ENCODE measurements at places on chromosomes 3 and 15.

DNA sequence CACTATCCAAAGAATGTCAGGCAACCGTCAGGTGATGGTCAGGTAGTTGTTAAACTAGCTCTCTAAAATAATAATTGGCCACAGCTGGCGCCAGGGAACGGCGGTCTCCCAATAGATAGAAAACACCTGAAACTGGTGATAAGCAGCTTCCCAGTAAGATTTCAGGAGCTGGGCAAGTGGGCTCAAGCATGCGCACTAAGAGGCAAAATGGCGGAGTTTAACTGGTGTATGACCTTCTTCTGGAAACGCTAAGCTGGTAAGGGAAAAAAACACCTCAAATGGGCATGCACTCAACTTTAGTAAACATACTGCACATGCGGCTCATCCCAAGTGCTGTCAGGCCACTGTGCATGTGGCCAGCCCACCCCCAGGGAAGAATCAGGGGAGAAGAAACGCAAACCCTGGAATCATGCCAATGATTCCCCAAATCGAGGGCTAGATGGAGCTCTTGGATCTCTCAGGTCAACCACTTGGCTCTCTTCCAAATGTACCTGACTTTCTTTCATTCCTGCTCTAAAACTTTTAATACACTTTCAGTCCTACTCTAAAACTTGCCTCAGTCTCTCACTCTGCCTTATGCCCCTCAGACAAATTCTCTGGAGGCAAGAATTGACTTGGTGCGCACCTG lies 195.0 kb downstream of the ZNF621 start:
- no peak for DNase-seq

- DNase-seq, result no peak
These were observed 635 bp downstream of the CD276 start for GRCh38 chr15:73684581-73685455.

DNA sequence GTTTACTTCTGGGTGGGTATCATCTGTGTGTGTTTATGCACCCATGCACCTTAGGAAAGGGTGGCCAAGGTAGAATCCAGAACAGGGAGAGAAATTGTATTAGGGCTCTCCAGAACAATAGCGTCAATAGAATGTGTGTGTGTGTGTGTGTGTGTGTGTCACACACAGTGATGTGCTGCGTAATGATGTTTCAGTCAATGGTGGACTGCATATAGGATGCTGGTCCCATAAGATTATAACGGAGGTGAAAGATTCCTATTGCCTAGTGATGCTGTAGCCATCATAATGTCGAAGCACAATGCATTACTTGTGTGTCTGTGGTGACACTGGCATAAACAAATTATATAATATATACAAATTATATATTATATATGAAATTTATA lies 69.3 kb upstream of the PRR23C start:
- no peak for DNase-seq

DNA sequence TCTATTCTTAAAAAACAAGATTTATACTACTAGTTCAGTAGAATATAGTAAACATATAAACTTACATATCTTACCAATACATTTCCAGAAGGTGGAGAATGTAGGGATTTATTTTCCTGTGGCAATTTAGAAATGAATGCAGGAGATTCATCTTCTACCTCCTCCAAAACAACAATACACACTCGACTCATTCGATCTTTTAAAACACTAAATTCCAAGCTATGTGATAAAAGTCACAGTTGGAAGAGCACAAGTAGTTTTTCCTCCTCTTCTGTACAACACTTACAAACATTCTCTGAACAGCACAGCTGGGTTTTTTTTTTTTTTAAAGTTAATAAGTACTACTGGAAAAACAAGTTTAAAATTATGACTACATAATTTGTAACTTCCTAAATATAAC lies 1.4 kb downstream of the ANKRD28 start:
- DNase-seq, result no peak

DNA sequence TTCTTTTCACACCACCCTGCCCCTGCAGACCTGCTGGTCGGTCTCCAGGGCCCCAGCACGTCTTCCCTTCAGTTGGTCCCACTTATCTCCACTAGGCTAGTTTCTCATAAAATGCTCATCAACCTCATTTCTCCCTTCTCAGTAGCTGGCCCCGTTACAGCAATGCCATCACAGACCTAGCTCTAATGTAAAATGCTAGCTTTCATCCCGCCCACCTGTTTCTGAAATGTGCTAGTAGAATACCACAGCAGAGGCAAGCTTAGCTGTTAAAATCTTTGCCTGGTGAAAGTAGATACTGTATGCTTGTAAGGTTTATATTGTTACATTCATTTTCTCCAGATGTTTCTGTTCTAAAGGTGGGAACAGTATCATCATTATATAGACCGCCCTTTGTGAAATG lies 13.1 kb downstream of the MKRN2OS start:
- no peak for DNase-seq

GRCh38 chr15:75023872-75024636 lies 664 bp downstream of the PPCDC start:
- DNase-seq, result no peak

DNA sequence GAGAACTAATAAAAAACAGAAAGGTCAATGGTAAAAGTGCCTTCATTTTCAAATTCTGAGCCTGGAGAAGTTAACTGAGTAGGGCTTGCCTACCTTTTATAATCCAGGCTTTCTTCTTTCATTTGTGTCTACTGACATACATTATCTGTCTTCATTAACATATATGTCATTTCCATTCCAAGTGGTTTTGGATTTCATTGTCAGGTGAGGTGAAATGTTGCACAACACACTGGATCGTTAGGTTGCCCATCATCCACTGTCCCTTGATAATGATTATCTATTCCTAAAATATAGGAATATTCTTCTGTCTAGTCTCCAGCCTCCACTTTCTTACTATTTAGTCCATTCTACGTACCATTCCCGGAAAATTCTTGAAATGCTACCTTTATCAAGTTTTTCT lies 55.0 kb upstream of the CP start:
- DNase-seq, result no peak

- DNase-seq, result no peak
These were observed 78.8 kb downstream of the NUP210 start for GRCh38 chr3:13341229-13341905.

DNA sequence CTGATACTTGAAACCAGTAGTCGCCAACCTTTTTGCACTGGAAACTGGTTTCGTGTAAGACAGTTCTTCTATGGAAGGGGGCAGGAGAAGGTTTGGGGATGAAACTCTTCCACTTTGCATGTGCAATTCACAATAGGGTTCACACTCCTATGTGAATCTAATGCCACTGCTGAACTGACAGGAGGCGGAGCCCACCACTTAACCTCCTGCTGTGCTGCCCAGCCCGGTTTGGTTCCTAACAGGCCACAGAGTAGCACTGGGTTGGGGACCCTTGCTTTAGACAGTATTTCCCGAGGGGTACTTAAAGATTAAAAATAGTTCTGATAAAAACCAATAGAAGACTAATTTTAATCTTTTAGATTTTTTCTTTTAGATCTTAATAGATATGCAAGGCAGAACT lies 11.1 kb downstream of the TFG start:
- no peak for DNase-seq

DNA sequence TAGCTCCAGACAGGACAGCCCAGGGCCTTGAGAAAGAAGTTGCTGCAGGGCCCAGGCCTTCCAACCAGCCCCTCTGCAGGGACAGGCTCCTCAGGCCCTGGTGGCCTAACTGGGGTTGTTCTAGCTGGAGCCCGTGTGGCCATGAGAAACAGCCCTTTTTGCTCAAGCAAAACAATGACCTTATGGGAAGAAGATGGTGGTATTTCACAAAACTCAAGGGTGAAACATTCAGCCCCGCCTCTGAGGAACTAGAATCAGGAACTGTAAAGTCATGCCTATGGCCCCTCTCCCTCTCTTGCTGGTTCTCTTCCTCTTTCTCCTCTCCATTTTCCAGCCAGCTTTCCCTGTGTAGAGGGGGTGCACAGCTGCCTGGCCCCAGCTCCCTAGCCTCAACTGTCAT lies 273.3 kb downstream of the RPLP1 start:
- DNase-seq, result no peak

DNA sequence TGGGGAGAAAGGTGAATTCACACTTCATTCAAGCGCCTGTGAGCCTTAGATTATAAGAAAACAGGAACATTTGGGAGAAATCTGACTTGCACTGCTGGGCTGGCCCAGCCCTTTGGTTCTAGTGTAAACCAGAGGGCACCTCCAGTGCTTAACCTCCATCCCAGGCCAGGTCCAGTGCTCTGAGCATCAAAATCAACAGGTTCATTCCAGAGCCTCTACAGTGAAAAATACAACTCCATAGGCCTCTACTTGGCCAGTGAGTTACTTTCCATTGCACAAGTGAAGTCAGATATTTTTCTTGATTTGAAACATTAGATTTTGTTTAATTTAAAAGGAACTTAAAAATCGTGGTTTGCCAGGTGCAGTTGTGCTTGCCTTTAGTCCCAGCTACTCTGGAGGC lies 3.0 kb downstream of the SNUPN start:
- no peak for DNase-seq

DNA sequence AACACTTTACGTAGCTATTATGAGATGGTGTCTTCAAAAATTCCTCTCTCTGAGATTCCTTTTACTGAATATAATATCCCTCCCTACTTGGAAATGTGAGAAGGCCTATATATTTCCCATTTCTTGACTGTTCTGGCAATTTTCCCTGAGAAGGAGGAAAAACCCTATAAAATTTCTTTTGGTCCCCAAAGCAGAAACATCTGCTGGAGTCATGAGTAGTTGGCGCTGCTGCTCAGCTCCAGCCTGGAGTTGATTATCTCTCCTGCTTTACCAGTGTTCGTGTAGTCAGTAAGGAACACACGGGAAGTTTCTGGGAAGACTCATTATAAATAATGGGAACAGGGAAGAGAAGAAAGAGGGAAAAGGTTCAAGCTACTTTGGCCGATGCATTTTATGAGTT lies 680.1 kb downstream of the EPHA3 start:
- no peak for DNase-seq

- no peak for DNase-seq
These were observed 298.1 kb upstream of the NECTIN3 start for GRCh38 chr3:110773413-110773954.

DNA sequence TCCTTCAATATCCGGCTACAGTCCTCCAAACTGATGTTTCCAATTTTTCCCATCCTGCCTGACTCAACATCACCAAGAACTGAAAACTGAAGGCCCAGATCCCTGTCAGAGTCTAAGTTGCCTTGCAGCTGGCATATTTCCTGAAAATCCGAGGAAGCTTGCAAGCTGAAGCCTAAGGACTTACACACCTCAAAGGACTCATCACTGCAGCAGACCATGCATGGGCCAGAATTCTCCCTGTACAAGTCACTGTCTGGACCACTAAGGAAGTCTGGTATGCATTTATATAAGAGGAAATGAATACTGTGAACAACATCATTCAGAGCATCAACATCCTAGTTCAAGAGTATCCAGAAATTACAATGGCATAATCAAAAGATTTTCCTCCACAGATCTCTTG lies 548.8 kb upstream of the MDFIC2 start:
- DNase-seq, result no peak

DNA sequence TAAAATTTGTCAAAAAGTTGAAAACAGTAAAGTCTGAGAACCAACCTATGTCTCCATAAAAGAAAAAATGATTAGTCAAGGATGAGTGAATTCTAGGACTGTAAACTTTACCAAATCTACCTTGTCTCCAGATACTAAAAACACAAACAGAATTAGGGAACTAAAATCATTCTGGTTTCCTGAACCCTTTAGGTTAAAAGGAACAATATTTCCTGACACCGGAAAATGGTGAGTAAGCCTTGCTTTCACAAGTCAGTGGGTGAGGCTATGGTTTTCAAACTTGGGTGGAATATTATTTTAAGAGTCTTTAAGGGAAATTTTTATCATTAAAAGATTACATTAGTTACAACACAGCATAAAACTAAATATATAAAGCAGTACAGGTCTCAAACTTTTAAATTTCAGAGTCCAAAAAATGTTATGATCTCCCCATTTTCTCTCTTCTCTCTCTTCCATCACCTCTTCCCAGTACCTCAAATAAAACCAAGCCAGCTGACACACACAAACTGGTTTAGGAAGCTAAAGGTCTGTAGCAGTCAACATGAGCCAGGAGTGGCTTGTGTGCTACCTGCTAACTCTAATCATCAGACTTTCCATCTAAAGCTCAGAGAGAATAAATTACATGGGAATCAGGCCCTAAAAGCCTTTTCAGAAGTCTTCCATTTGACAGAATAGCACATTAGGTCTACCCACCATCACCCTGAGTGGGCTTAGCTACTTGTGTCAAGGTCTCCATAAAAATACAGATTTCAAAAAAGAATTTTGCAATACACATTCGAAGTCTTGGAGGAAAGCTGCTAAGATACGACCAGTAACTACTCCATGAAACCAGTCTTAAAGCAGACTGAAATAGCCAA lies 2.2 kb downstream of the SLC12A6 start:
- no peak for DNase-seq

GRCh38 chr3:10405816-10406215 lies 84.9 kb upstream of the SEC13 start:
- no peak for DNase-seq

DNA sequence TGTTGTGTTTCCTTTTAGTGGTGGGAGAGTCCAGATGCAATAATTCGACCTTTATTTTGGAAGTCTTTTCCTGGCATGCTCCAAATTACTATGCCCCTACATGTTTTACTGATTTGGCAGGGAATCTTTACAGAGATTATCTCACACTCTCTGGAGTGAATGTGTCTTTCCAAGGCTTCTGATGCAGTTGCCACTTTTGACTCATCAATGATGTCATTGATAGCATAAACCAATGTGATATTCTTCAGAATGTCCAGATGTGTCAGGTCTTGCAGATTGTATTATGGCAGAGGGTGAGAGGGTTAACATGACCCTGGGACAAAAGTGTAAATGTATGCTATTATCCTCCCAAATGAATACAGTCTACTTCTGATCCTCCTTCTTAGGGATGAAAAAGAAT lies 9.7 kb downstream of the RTP4 start:
- no peak for DNase-seq

DNA sequence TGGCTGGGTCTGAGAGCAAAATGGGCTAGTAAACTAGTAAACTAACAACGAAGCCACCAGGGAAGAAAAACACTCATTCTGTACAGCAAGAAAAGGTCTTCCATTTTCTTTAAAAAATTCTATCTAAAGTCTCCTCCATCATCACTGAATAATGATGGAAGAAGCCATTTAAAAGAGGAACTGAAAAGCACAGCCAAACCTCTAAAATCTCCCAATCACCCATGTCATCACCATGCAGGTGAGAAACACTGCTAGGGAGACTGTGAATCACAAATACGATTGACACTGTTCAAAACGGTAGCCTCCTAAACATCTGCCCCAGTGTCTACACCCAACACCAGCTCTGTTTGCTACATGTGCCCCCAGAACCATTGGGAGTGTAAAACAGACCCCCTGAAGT lies 140.4 kb downstream of the RORA start:
- no peak for DNase-seq

DNA sequence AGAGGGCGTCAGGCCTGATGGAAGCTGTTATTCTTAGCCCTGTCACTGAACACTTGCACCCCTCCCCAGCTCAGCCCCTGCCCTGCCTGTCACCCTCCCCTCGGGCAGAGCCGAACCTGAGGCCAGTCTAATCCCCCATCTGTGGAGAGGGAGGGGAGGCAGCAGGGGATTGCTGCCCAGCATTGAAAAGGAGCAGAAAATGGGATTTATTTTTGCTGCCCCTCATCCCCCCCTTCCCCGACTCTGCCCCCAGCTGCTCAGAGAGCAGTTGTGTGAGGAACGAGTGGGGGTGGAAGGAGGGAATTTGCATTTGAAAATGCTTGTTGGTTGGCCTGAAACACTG lies 71.6 kb downstream of the EPHB3 start:
- DNase-seq, result no peak

- no peak for DNase-seq
These were observed 11.6 kb downstream of the FAM162A start for GRCh38 chr3:122395582-122395981.

Data from cortex of kidney (tissue), 1 donor.